EL (cell line): ENCODE measurements at places on chromosomes 4 and X.
A peak's percentile ranks its signal among the peaks of the same experiment; 100 is the strongest.

- DNase-seq: no peak
Observed at GRCh38 chr4:42398171-42398870, 1.0 kb downstream of the SHISA3 start.

- DNase-seq: no peak
Observed at GRCh38 chrX:101369687-101370086, 16.3 kb downstream of the BTK start.

- DNase-seq: no peak
Observed at GRCh38 chr4:37446016-37446415, 201.5 kb downstream of the NWD2 start.

DNA sequence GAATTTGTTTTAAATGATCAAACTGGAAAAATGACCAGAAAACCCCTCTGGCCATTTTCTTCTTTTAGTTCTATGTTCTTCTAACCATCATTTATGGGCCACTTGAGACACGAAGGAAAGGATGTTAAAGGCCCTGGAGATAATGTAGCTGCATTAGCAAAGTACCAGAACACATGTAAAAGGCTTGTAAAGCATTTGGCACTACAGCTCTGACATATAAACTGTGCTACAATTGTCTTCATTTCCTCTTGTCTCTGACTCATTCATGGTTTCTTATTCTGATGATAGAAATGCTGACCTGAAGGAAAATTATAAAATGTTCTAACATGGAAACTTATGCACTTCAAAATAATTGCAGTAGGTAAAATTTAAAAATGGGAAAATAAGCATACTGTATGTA, 388.7 kb downstream of the FAT4 start:
- DNase-seq: peak; percentile 49

GRCh38 chrX:9356846-9357245, 108.0 kb upstream of the TBL1X start:
- peak; percentile 33 for DNase-seq

- DNase-seq: no peak
Observed at GRCh38 chr4:1769692-1770091, 23.4 kb upstream of the FGFR3 start.

GRCh38 chr4:20658456-20658855, 41.8 kb upstream of the PACRGL start:
- no peak for DNase-seq
